ENCODE measurements at places on chromosomes 1 and 21. TPM values are rescaled to one million over a fixed set of nuclear protein-coding genes. Genes with fewer than 3 reads are reported as not detected.

Gene PLA2G2D
- total RNA-seq: not detected

Gene IL19
- total RNA-seq: not detected

Gene ASTN1
- not detected for total RNA-seq

Gene OSCP1
- 5.8 TPM for total RNA-seq

Gene CHI3L1
- total RNA-seq: 0.12 TPM

Gene LORICRIN
- total RNA-seq: not detected

Gene FAM89A
- 86.2 TPM for total RNA-seq

Gene JAM2
- total RNA-seq: 8.5 TPM

Gene RLF
- 11.4 TPM for total RNA-seq

Gene CD164L2
- not detected for total RNA-seq

Gene KDF1
- total RNA-seq: not detected

Gene TSPEAR
- total RNA-seq: not detected

Gene OPRD1
- total RNA-seq: not detected

Gene CRYBG2
- total RNA-seq: not detected

Gene CD1E
- not detected for total RNA-seq

Gene SMPDL3B
- total RNA-seq: 1.8 TPM

Gene FAM151A
- total RNA-seq: not detected

Gene SH2D2A
- 0.44 TPM for total RNA-seq

Gene FCGR1A
- not detected for total RNA-seq

Gene CLCA4
- total RNA-seq: not detected

Gene PROK1
- total RNA-seq: not detected

Gene ANKRD45
- not detected for total RNA-seq

Gene AMY1B
- total RNA-seq: not detected

Gene AK5
- total RNA-seq: 3.6 TPM

Gene BNIPL
- not detected for total RNA-seq

Gene CSF3R
- not detected for total RNA-seq

Gene FCRL4
- not detected for total RNA-seq

Gene FAM163A
- total RNA-seq: 1.5 TPM

Gene MPZ
- 4.7 TPM for total RNA-seq

Gene RIMKLA
- total RNA-seq: not detected

Gene FAM131C
- 0.87 TPM for total RNA-seq

Gene RCC1
- total RNA-seq: 34.7 TPM

Gene S100A7A
- not detected for total RNA-seq

Gene TRIM67
- 0.58 TPM for total RNA-seq

Gene PRR9
- total RNA-seq: not detected

Gene CD34
- total RNA-seq: 307 TPM

Gene CD48
- total RNA-seq: not detected

Gene HHIPL2
- total RNA-seq: not detected

Gene FALEC
- total RNA-seq: not detected

Gene CACNA1S
- total RNA-seq: not detected

Gene NEK2
- 2.9 TPM for total RNA-seq

Gene NAV1
- total RNA-seq: 145 TPM

Gene PLEKHN1
- total RNA-seq: 1.4 TPM

Gene CFHR3
- not detected for total RNA-seq

Gene C1orf87
- total RNA-seq: not detected
